ENCODE measurements at places on chromosomes 7 and 10.

- no peak for DNase-seq
These were observed at the start of gene PTPN12 for GRCh38 chr7:77537136-77537777. Gene PTPN12, plus strand, starts transcription at chr7:77537295. Its CDS starts 252 bp downstream, at chr7:77537547.

DNA sequence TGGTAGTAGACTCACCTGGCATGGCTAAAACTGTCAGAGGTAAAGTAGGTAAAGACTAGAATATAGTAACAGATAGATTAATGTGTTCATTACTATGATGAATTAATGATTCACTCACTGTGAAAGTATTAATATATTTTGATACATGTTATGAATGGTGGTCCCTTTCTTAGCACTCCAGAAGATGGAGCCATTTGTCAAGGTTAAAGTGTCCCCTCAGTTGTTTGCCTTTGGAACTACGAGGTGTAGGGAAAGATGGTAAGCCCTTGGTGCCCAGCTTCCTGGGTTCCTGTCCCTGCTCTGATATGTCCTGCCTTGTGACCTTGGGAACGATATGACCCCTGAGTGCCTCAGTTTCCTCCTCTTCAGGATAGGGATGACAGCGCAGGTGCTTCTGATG lies 49.4 kb downstream of the HTRA1 start:
- no peak for DNase-seq

DNA sequence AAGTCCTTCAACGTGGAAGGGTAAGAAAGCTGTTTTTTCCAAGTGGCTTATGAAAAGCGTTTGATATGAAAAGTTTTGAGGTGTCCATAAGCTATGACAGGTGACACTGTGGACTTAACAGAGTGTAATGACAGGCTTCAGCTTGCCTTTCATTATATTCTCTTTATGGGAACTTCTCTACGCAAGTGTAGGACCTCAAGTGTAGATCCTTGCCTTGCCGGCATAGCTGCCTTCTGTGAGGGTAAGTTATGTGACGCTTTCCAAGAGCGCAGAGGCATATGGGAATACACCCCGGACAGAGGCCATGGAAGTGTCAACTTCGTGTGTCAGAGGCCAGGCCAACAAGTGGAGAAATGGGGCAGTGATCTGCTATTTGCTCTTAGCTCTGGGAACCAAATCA lies 91.9 kb downstream of the GALNT11 start:
- DNase-seq, result no peak

DNA sequence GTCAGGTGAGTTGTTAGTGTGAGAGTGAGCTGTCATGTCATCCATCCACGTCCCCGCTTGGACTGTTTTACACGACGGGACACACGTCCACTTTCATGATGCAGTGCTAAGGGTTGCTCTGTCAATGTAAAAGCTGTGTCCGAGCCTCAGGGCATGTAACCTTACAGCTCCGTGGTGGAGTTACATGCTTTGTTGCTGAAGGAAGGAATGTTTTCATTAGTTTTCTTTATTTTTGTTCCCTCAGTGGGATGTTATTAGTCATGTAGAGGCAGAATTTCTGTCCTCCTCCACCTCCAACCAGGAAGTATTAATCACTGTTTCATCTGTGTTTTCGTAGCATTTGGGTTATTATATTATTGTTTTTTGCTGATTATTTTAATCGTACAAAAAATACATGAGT lies 88.6 kb downstream of the NRG3 start:
- DNase-seq, result no peak

All from NK-92 treated with Interleukin-12 subunit alpha and Interleukin-12 subunit beta, amount 100 ng/mL, for 24 hours (cell line).